Heart left ventricle (tissue), 16 donors: ENCODE measurements at places on chromosomes 5 and 9.

GRCh38 chr9:19154135-19154612 lies 26.9 kb upstream of the PLIN2 start:
- no peaks in the 10 kb centered on the region for H3K27me3 ChIP-seq
- H3K4me3 ChIP-seq, result no peak overlapping the region
- no peaks in the 10 kb centered on the region for H3K4me1 ChIP-seq
- H3K27ac ChIP-seq, result no peak overlapping the region
- no peaks in the 10 kb centered on the region for H3K36me3 ChIP-seq

GRCh38 chr5:98791898-98792580 lies 18.6 kb downstream of the RGMB start:
- no peak overlapping the region for H3K4me3 ChIP-seq
- H3K4me1 ChIP-seq, result peaks cover 44% of the 10 kb centered on the region
- peak overlapping the region; percentile 23 for H3K27ac ChIP-seq
- peaks cover 18% of the 10 kb centered on the region for H3K36me3 ChIP-seq

GRCh38 chr5:179128976-179129375 lies 68.8 kb downstream of the ZNF354C start:
- no peaks in the 10 kb centered on the region for H3K36me3 ChIP-seq
- no peak for DNase-seq
- H3K27ac ChIP-seq, result no peak overlapping the region
- no peak overlapping the region for H3K4me3 ChIP-seq

DNA sequence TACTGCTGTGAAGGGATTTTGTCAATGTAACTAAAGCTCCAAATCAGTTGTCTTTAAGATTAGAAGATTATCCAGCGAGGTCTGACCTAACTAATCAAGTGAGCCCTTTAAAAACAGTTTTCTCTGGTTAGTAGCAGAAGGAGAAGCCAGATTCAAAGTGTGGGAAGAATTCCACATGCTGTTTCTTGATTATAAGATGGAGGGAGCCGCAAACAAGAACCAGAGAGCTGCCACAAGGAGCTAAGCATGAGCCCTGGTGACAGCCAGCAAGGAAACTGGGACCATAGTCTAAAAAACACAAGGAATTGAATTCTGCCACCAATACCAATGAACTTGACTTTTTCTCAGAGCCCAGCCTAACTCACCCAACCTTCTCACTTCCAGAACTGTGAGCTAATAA lies 37.0 kb upstream of the OR2S2 start:
- no peaks in the 10 kb centered on the region for H3K27me3 ChIP-seq
- no peak for DNase-seq
- H3K36me3 ChIP-seq, result no peaks in the 10 kb centered on the region
- no peak overlapping the region for H3K27ac ChIP-seq
- no peaks in the 10 kb centered on the region for H3K4me1 ChIP-seq

DNA sequence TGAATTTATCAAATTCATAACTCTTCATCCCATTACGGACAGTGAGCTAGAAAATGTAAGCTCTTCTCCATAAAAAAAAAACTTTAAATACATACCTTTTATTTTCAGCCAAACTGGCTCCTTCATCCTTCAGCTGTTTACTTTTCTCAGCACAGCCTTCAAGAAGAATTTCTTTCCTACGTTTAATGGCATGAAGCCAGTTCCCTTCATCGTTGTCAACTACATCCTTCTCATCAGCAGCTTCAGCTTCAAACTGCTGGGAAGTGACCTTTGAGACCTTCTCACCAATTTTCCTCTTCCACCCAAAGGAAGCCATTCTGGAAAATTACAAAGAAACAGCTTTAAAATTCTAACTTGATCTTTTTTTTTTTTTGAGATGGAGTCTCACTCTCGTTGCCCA lies 9.1 kb downstream of the TTC33 start:
- H3K36me3 ChIP-seq, result no peaks in the 10 kb centered on the region
- DNase-seq, result no peak
- H3K27ac ChIP-seq, result no peak overlapping the region
- no peak overlapping the region for H3K4me3 ChIP-seq
- H3K4me1 ChIP-seq, result no peaks in the 10 kb centered on the region

DNA sequence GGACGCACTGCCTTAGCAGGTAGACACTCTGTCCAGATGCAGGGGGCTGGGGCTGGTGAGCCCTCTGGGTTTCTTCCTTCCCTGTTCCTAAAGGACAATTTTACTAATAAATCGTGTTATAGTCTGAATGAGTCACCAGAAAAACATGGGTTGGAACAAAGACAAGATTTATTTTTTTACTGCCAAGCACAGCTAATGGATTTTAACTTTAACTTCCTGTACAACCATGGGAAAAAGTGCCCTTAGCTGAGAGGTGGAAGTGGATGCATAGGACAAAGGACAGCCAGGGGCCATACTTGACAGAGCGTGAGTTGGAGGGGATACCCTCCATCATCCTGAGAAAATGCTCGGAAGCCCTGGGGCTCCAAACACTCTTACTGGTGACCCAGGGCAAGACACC lies 300.7 kb downstream of the MSX2 start:
- H3K36me3 ChIP-seq, result no peaks in the 10 kb centered on the region
- H3K4me1 ChIP-seq, result no peaks in the 10 kb centered on the region
- H3K27ac ChIP-seq, result no peak overlapping the region
- H3K4me3 ChIP-seq, result no peak overlapping the region

DNA sequence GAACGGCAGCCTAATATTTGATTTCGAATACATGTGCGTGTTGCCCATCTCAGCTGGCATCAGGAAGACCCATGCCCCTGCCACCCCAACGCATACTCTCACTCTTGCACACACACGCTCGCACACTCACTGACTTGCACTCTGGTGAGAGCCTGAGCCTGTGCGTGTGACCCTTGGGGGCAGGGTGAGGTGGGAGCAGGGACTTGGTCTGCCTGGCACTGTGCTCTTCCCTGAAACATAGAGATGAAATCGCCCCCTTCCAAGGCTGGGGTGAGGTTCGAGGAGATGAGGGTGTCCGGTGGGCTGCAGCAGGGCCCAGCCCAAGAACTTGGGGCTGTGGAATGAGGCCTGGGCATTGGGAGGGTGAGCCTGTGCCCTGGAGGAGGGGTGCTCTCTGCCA lies 1.2 kb downstream of the LCN9 start:
- no peak overlapping the region for H3K4me3 ChIP-seq
- no peaks in the 10 kb centered on the region for H3K4me1 ChIP-seq
- H3K27me3 ChIP-seq, result no peaks in the 10 kb centered on the region
- no peaks in the 10 kb centered on the region for H3K36me3 ChIP-seq
- DNase-seq, result no peak

- no peak for DNase-seq
- H3K4me1 ChIP-seq, result no peaks in the 10 kb centered on the region
- H3K4me3 ChIP-seq, result no peak overlapping the region
- H3K27ac ChIP-seq, result no peak overlapping the region
- H3K36me3 ChIP-seq, result no peaks in the 10 kb centered on the region
Measured at GRCh38 chr9:18666986-18667772, 193.2 kb downstream of the ADAMTSL1 start.

DNA sequence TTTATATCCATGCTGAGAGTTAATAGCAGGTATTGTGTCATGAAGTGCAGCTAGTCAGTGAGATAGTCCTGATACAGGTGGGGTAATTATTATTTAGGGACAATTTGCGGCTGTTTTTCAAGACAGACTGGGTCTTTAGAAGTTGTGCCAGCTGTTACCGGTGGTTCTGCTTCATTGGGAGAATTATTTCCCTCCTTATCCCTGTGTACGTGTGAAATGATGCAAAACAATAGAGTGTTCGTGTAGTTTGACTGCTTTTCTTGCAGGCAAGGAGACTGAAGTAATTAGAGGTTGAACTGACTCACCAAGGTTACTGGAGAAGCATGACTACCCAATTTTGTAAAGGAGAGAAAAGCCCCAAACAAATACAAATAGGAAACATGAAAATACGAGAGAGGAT lies 101.7 kb downstream of the ARRDC3 start:
- DNase-seq, result no peak
- H3K4me3 ChIP-seq, result no peak overlapping the region
- H3K36me3 ChIP-seq, result no peaks in the 10 kb centered on the region
- peak overlapping the region; percentile 96 for H3K27ac ChIP-seq
